ENCODE measurements at places on chromosomes 2 and 18.
A peak's percentile ranks its signal among the peaks of the same experiment; 100 is the strongest.

DNA sequence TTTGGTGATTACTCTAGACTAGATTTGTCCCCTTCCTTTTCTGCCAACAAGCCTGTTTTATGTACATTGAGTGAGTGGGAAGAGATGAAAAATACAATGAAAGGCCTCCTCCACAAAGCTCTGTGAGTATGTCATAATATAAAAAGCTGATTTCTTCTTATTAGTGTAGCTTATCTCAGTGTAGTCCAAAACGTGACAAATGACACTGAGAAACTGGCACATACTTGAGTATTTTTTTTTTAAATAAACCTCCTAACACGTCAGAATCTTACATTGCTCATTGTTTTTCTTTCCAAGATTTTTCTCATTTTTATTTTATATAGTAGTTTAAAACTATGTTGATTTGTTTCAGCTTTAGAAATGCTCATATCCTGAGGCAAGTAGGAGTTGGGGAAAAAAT, 17.9 kb upstream of the FIGN start:
- DNase-seq: no peak

DNA sequence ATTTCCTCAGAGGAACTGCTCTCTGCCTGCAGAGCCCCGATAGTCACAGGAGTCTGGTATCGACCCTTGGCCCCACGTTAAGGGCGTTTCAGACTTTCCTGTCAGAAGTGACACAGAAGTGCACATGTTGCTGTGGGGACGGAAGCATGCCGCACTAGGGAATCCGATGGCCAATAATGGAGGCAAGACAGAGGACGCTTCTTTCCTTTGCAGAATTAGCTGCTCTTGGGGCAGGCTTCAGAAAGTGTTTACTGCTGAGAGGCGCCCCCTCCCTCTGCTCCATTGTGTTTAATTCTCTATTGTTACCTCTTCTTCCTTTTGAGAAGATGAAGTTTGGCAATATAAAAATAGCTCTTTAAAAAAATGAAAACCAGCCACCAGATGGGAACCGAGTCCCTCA, 118.6 kb upstream of the EML6 start:
- DNase-seq: no peak

DNA sequence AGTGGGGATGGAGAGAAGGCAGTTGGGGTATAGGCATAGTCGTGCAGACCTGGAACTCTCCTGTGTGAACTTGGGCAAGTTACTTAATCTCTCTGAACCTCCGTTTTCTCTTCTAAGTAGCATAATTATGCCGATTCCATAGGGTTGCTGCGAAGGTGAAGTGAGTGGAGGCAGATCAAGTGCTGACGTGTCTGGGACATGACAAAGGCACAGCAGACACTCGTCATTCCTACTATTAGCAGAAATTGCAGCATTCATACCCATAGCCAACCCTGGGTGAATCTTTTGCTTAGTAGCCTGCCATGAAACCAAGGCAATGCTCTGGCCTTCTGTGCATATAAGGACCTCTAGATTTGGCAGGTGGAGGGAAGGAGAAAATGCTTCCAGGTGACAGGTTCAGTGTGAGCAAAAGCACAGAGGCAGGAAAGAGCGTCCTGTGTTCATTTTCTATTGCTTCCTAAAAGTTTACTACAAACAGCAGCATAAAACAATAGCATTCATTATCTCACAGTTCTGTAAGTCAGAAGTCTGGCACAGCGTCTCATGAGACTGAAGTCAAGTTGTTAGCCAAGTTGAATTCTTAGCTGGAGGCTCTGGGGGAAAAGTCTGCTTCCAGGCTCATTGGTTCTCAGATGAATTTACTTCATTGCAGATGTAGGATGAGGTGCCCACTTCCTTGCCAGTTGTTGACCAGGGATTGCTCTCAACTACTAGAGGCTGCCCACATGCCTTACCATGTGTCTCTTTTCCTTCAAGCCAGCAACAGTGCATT, 77.8 kb downstream of the CTIF start:
- no peak for DNase-seq

DNA sequence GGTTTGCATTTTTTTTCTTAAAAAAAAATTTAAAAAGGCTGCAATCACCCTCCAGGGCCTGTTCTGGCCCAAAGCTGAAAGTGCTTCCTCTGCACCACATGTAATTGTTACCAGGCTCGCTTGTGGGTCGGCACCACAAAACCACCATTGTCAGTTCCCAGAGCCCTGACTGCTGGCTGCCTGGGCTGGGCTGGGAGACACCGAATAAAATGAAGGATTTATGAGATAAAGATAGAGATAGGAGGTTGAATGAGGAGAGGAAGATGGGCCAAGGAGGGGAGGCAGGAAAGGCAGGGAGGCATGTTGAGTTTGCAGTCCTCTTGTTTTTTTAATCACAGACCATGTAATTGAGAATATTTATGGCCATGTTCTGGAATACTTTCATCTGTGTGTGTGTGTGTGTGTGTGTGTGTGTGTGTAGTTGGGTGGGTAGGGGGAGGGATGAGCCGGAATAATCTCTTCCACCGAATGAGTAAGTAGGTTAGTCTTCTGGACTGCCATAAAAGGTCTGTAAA, 14.7 kb downstream of the NRP2 start:
- DNase-seq: no peak

GRCh38 chr18:5417342-5417741, 121.8 kb upstream of the ZBTB14 start:
- DNase-seq: no peak

GRCh38 chr2:46062637-46063412, 234.4 kb upstream of the EPAS1 start:
- peak; percentile 34 for DNase-seq

DNA sequence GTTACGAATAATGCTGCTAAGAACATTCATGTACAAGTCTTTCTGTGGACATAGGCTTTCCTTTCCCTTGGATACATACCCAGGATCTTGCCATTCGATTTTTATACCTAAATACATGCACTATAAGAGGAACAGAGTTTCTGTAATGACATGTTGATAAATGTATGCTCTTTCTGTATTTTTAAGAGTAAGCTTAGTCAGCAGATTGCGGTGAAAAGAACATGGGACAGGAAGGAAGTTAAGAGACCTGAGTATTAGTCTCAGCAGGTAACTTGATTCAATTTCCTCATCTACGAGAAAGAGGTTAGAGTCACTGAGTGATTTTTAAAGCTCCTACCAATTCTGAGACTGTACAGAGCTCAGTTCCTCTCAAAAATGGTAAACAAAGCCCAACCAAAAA, 2.6 kb upstream of the TLK1 start:
- no peak for DNase-seq

Data from stimulated activated CD8-positive, alpha-beta memory T cell treated with anti-CD3 and anti-CD28 coated beads, Interleukin-15, amount 100 ng/mL, for 4 hours (primary cell).